Daoy (cell line): ENCODE measurements at places on chromosomes 1 and 21. TPM values are rescaled to one million over a fixed set of nuclear protein-coding genes. Genes with fewer than 3 reads are reported as not detected.

Gene F13B
- not detected in 2 replicates for total RNA-seq

Gene MLLT11
- 48.4 and 52.7 TPM in 2 replicates for total RNA-seq

Gene KRTAP8-1
- not detected in 2 replicates for total RNA-seq

Gene OR2W3
- total RNA-seq: 3.8 and 6.7 TPM in 2 replicates

Gene KCNJ9
- total RNA-seq: not detected in 2 replicates
